Peyer's patch (tissue), 4 donors: ENCODE measurements at places on chromosomes 1 and 21.
A peak's percentile ranks its signal among the peaks of the same experiment; 100 is the strongest.

- DNase-seq: peak; percentile 74
These were observed 42.3 kb upstream of the NFASC start for GRCh38 chr1:204828352-204828850.

DNA sequence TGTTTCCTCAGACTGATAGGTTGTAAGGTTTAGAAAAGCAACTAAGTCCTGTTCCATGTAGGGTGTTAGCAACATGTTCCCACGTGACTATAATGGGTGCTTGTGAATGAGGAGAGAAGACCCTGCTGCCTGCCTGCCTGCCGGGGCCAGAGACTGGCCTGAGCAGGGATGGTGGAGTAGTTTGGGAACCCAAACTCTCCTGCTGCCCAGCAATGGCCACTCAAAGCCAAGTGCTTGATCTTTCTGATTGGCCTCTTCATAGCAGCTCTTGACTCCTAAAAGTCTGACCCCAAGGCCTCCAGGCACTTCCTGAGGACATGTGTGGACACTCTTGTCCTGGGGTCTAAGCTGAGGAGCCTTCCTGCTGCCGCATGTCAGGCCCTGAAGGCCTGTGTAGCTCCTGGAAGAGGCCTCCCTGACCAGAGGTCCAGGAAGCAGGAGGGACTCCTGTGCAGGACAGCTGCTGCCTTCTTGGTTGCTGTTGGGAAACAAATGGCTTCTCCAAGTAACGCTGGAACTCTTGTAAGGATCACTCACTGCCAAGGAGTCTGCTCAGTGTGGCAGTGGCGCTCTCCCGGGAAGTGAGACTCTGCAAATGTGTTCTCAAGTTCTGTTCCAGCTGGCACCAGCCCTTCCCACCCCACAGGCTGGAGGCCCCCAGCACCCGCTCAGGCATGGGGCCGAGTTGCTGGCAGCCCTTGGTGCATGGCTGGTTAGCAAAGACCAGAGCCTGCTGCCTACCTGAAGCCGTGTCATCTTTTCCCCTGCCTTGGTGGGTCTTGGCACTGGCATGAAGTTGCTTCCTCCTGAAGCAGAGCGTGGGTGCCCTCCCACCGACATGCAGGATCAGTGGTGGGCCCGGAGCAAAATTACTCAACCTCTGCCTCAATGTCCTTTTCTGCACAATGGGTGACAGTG, 35.5 kb downstream of the MAN1C1 start:
- no peak for DNase-seq

DNA sequence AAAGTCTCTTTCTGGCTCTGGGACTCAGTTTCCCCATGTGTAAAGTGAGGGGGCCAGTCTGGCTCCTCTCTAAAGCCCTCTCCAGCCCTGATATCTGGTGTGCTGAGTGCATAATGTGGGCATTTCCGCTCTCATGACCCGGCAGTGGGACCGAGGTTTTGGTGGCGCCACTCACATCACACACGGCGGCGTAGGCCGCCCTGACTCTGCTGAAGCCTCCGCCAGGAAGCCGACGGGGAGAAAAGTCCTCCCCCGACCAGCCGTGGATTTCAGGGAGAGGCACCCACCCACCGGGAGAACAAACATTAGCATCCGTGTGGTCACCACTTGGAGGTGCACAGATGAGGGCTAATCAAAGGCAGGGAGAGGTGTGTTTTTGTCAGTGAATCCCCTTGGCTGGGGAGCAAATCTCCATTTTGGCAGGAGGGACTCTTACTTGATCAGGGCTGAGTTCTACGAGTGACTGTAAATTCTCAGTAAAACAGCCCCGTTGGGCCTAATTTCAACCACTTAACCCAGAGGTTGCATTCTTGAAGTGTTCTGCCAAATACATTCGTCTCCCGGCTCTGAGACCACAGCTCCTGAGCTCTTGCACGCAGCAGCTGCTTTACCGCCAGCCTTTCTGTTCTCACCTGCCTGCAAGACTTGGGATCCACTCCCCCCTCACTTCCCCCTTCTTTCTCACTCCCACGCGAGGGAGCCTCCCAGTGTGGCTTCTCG, 118.2 kb downstream of the FOXD2 start:
- no peak for DNase-seq

- no peak for DNase-seq
These were observed 92.0 kb downstream of the HLX start for GRCh38 chr1:220971221-220971620.

GRCh38 chr1:237711281-237711680, 179.4 kb downstream of the ZP4 start:
- no peak for DNase-seq

GRCh38 chr1:196558411-196558810, 49.8 kb downstream of the KCNT2 start:
- no peak for DNase-seq

DNA sequence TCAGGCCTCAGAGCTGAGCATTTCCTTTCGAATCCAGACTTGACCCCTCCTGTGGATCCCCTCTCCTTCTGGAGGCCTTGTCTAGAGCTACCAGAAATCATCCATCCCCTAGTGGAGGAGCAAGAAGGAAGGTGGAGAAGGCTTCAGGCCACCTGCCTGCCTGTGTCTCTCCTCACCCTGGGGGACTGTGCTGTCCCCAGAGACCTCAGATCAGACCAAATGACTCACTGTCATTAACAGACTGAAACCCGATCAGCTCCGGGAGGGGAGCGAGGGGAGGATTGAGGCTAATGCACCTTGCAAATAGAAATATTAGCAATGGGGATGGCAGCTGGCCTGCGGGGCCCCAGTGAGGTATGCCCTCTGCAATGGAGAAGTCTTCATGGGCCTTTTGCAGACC, 2.1 kb downstream of the MYBPH start:
- no peak for DNase-seq

DNA sequence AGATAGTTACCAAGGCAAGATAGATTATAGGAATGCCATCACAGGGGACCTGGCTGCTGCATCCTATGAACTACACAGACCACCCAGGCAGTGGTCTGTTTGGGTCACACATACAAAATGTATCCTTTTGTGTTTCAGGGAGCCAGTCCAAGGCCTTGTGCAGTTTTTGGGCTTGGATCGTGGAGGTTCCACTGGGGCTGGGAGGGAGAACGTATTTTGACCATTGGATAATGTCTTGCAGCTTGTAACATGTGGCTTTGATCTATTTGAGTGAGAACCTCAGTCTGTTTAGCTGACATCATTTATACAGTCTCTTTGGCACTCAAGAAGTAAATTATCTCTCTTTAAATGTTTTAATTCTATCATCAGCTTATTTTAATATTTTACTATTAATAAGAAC, 147.3 kb downstream of the DUSP10 start:
- no peak for DNase-seq

DNA sequence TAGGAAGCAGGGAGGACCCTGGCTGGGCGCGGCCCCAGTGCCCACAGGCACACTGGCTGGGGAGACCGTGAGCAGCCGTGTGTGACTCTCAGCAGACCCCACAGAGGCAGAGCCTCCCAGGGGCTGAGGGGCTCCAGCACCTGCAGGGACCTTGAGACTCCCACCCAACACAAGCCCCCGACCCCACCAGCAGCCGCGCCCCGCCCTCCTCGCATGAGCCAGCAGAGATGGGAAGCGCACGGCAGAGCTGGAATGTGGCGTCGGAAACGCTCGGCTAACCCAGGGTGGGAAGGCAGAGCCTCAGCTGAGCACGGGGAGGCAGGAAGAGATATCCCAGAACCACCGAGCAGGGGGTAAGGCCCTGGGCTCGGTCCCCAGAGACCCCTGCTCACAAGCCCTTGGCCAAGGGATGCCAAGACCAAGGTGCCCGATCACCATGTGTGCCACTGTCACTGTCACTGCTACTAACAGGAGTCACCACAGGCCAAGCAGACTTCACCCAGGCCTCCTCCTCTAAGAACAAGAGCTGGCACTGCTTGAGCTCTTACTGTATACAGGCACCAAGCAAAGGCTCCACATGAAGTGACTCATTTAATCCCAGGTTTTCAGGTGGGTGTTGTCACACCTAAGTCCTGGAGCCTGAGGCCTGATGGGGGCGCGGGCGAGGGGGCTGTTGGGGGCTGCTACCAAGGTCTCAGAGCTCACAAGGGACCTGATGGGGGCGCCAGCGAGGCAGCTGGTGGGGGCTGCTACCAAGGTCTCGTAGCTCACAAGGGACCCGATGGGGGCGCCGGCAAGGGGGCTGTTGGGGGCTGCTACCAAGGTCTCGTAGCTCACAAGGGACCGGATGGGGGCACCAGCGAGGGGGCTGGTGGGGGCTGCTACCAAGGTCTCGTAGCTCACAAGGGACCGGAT, 20.1 kb downstream of the MEGF6 start:
- DNase-seq: no peak

- DNase-seq: no peak
These were observed 317 bp downstream of the SPAG17 start for GRCh38 chr1:118184739-118185083.

DNA sequence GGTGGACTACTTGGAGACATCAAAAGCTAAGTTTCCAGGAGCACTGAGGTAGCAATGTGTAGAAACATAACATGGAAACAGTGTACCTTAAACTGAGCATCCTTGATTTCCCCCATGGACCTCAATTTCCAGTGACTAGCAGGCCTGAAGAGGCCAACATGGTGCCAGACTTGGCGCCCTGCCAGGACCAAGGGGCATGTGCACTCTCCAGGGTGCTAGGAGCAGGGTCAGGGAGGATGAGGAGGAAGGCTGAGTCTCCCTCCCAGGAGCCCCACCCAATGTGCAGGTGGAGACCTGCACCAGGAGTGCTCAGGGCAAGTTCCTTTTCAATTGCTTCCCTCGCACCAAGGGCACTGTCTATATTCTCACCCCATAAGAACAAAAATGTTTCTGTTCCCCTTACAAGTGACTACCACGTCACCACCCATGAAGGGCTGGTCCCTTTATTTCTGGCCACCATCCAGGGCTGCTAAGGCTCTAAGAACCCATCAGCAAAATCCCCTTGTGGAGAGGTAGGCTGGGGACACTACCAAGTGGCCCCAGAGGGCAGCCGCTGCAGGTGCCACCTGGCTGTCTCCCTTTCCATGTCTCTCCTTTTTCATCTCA, 39.2 kb downstream of the MX1 start:
- peak; percentile 47 for DNase-seq

DNA sequence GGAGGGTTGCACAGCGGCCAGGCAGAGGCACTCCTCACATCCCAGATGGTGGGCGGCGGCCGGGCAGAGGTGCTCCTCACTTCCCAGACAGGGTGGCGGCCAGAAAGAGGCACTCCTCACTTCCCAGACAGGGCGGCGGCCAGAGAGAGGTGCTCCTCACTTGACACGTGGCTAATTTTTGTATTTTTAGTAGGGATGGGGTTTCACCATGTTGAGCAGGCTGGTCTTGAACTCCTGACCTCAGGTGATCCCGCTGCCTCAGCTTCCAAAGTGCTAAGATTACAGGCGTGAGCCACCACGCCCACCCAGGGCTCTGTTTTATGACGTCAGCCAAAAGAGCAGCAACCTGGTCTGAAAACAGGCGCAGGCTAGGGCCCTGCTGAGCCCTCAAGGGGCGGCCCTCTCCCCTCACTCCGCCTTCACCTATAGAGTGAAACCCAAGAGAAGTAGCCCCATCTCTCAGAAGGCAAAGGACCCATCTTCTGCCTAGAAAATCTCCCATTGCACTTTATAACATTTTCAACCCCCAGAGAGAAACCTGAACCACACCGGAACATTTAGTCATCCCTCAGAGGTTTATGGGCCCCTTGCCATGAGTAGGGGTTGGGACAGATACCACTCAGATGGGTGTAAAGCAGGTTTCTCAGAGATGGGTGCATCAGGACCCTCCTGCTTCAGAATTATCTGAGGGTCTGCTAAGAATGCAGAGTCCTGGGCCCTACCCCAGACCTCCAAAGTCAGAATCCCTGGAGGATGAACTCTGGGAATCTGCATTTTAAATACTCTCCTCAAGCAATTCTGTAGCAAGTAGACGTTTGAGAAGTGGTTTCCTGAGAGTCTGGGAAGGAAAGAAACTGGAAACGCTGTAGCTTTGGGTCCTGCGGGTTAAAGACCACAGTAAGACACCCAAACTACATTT, 40.8 kb downstream of the CDK18 start:
- peak; percentile 43 for DNase-seq

- peak; percentile 63 for DNase-seq
These were observed 930 bp downstream of the DHCR24 start for GRCh38 chr1:54885807-54886723.

- DNase-seq: no peak
These were observed 22.1 kb downstream of the AK2 start for GRCh38 chr1:33014464-33015163.

DNA sequence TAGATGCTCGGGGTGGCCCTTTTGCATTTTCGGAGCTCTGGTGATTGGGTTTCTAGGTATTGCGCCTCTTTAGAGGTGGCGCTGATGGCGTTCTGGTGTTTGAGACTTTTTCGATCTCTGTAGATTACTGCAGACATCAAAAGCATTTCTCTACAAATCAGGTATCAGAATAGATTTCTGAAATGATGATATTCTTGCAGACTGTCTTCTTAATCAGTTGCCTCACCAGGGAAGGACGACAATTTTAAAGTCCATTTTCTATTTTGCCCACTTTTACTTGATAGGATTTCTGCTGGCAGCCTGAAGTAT, 65.2 kb upstream of the VAMP3 start:
- no peak for DNase-seq

DNA sequence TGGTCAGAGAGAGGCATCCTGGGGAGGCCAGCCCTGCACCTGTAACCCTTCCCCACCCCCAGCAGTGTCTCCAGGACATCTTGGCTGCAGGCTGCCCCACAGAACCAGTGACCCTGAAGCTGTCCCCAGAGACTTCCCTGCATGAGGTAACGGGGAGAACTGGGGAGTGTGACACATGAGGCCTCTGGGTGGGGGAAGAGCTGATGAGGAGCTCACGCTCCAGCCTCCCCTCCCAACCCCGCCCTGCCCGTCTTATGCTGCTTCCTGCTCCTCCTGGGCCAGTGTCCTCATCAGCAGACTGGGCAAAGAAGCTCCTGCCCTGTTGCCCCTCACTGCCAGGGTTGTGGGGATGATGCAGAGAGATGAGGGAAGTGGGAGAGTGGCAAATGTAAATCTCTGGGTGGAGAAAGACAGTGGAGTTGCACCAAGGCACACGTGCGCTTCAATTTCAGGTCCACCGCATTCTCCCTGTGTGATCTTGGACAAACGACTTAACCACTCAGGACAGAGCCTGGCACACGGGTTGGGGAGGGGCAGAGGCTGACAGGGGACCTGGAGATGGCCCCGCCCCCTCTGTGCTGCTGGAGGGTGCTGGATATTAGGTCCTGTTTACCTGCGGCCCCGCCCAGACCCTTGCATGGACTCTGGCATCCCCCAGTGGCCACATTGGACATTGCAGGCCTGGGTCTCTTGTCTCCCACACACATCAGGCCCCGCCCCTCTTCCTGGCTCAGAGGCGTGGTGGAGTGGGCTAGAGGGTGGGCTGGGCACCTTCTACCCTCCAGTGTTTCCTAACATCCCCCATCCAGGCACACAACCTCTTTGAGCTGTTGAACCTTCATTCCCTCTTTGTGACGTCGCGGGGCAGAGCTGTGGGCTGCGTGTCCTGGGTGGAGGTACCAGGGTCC, 12.3 kb downstream of the CLCNKB start:
- DNase-seq: peak; percentile 96

DNA sequence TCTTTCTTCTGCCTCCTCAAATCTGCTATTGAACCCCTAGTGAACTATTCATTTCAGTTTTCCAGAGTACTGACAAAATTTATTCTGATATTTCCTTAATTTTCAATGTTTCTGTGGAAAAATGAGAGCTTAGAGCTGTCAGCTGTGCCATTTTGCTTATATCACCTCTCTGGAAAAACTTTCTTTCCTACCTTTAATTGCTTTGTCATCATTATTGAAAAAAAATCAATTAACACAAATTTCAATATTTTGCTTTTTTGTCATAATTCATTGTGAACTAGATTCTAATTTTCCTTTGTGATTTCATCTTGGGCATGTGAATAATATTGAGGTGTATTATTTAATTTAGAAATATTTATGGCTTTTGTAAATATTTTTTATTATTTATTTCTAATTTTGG, 126.5 kb downstream of the C1orf94 start:
- DNase-seq: no peak
